ENCODE measurements at places on chromosomes 7 and 10.

GRCh38 chr7:94412762-94413322 lies 18.1 kb downstream of the COL1A2 start:
- no peak for DNase-seq

DNA sequence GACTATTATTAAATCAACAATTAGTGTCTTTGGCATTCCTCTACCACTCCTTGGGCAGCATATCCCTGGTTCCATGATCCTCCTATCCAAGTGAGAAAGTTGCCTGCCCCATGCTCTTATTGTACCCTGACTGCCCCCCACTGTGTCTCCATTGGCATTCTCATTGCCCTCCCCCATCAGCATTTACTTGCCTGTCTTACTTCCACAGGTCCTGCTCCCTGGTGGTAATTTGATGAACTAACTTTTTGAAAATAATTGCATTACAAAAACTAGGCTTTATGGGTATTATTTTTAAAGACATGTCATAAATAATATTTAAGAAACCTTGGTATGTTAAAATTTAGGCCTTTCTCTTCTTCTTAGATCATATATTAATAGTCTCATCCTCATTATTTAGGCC lies 346.4 kb downstream of the PCLO start:
- DNase-seq = no peak

DNA sequence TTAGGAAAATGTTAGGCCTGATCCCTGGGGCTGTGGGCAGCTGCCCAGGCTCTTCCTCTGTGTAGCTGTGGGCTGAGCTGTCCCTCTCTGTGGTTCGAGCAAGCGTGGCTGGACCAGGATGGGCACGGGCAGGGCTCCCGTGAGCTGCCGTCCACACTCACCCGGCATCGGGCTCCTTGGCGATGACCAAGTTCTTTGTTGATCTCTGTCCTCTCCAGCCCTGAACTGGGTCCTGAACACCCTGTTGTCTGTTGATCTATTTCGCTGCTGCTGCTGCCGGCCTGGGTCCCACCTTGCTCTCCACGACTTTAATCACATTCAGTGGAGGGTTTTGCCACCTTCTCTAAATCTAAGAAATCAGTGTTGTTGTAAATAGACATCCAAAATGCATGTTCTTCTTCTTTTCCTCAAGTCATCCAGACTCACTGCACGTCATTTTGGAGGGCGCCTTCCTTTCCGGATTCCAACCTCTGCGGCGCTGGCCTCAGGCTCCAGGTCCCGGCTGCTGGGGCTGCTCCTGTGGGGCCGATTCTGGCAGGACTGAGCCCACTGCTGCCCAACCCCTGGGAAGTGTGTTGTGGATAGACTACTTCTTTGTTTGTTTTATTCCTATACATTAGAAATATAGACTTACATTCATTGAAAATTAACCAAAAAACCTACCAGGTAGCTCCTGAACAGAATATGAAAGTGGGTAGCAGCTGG lies 100.6 kb downstream of the DYNC2I1 start:
- no peak for DNase-seq

GRCh38 chr7:50803359-50804337 lies 21.0 kb upstream of the GRB10 start:
- no peak for DNase-seq

- no peak for DNase-seq
Measured at GRCh38 chr7:130721486-130722277, 12.3 kb downstream of the KLF14 start.

DNA sequence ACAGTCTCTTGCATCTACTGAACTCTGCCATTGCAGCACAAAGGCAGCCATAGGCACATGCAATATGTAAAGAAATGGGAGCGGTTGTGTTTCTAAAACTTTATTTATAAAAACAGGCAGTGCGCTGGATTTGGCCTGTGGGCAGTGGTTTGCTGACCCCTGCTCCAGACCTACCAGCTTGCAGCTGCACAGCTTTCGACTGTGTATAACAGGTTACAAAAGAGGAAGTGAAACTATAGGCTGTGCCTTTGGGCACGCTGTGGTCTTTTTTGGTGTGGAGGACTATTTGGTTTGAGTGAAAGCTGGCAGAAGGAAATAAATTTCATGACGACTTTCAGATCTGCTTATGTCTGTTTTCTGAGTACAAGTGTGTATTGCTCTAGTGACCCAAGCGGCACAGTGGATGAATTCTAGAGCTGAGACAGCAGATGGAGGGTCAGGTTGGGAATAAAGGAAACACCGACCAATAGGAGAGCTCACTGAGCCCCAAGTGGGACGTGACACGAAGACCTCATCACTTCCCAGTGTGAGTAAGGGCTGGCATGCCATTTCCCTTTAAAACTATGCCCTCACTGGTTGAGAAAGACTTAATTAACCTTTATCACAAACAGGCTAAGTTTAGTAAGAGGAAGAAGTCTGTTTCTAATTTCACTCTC lies 152.7 kb downstream of the ANK3 start:
- DNase-seq = peak; percentile 6

DNA sequence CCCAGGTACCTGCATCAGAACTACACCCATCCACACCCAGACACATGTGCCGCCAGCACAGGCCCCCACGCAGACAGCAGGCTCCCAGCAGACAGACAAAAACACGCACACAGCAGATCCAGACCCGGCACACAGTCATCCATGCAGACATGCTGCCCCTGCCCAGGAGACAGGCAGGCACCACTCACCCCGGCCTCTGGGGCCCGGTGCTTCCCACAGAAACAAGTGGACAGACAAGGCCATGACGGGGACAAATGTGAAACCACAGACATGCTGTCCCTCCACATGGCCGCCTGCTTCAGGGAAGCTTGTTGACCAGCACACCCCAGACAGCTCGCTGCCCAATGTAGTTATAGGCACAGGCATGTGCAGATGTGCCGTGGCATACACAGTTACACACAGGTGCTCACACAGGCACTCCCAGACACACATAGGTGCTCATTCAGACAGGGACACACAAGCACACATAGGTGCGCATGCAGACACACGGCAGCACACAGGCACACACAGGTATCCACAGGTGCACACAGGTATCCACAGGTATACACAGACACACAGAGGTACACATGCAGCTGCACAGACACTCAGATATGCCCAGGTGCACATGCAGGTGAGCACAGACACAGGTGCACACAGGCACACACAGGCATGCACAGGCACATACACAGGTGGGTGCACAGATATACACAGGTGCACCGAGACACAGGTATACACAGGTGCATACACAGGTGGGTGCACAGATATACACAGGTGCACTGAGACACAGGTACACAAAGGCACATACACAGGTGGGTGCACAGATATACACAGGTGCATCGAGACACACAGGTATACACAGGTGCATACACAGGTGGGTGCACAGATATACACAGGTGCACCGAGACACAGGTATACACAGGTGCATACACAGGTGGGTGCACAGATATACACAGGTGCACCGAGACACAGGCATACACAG lies 10.5 kb upstream of the SCART1 start:
- no peak for DNase-seq

- no peak for DNase-seq
Measured at GRCh38 chr10:85111271-85111670, 782.9 kb downstream of the CCSER2 start.

- DNase-seq = no peak
Measured at GRCh38 chr7:121796936-121797656, 75.9 kb upstream of the PTPRZ1 start.

All from CD8-positive, alpha-beta memory T cell (primary cell).